ENCODE measurements at places on chromosomes 3 and 15.

GRCh38 chr3:168156479-168156878 lies 60.8 kb upstream of the GOLIM4 start:
- DNase-seq: no peak

- DNase-seq: no peak
These were observed 703.3 kb upstream of the LMCD1 start for GRCh38 chr3:7798276-7798675.

DNA sequence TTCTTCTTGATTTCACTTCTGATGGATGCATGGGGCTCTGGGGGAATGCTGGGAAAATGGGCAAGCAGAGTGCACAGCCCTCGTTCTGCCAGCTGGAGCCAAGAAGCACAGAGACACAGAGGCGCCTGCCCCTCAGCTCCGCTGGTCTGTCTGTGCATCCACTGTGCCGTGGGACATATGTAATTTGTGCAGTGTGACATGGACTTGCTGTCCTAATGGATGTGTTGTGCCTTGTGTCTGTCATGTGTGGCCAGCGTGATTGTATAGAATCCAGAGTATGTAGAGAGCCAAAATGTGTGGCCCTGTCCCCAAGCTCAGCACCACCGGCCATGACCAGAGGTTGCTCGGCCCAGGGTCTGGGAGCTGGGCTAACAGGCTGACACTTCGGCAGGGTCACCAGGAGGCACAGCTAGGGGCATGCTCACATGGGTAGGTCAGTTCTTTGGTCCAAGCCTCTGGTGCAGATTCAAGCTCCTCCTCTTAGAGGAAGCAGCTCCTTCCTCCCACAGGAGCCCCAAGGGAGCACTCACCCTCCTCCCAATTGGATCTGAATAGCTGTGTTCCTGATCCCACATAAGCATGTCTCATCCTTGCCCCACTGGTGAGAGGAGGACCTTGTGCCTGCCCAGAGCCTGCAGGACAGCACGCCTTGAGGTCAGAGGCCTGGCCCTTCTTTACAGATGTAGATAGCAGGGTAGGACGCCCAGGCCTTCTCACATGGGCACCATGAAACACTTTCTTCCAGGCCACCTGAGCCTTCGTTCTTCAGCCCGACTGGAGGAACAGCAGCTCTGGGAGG lies 100.8 kb upstream of the ABHD17C start:
- DNase-seq: no peak

- DNase-seq: no peak
These were observed 22.3 kb downstream of the RNU5B-1 start for GRCh38 chr15:65326818-65327217.

DNA sequence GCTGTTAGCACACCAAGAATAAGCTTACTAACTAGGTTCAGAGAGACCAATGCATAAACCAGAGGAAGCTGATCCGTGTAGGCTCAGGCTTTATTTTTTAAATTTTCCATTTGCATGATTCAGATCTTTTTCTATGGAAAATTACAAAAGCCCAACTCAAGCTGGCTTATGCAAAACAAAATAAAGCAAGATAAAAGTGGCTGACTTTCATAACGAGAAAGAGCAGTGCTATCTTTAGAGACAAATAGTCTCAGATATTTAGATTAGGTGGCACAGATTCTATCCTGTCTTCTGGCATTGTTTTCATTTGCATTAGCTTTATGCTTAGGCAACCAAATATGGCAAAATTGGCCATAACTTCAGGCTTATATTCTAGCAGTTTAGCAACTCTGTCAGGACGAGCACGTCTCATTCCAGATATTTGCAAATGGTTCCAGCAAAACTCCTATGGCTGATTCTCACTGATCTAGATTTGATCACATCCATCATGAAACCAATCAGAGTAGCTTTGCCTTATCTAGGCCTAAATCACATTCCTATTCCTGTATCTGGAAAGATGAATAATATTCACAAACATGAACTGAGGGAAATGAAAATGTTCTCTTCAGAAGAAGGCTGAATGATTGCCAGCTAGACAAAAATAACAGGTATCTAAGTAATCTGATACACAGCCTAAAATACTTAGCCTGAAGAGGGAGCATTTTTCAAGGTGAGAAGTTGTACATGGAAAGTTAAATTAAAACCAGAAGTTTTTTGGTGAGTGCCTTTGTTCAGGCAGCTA lies 216.4 kb upstream of the DPPA4 start:
- no peak for DNase-seq

DNA sequence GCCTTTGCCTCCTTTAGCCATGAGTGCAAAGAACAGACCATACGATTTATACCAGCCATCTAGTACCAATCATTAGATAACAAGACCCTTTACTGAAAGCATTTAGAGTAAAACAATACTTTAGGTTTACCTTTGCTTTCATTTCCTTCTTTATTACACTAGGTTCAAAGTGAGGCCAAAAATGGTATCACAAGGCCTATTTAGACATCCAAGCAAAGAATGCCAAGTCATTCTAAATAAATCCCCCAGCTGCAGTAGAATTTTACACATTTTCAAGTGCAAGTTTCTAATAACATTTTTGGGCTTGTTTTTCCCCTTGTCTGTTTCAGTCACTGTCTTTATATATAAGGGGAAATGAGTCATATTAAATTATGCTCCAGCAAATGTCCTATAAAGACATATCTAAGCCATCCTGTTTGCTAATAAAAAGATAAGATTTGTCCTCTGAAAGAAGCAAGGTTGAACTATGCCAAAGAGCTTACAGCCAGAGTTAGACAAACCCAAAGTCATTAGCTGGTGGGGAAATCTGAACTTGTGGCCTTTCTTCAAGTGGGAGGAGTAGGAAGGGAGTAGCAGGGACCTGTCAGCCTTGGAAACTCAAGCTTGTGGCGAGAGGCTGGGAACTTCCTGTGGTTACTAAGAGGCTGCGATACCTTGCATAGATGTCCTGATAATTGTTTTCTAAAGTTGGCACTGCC lies 232.7 kb downstream of the MECOM start:
- no peak for DNase-seq

DNA sequence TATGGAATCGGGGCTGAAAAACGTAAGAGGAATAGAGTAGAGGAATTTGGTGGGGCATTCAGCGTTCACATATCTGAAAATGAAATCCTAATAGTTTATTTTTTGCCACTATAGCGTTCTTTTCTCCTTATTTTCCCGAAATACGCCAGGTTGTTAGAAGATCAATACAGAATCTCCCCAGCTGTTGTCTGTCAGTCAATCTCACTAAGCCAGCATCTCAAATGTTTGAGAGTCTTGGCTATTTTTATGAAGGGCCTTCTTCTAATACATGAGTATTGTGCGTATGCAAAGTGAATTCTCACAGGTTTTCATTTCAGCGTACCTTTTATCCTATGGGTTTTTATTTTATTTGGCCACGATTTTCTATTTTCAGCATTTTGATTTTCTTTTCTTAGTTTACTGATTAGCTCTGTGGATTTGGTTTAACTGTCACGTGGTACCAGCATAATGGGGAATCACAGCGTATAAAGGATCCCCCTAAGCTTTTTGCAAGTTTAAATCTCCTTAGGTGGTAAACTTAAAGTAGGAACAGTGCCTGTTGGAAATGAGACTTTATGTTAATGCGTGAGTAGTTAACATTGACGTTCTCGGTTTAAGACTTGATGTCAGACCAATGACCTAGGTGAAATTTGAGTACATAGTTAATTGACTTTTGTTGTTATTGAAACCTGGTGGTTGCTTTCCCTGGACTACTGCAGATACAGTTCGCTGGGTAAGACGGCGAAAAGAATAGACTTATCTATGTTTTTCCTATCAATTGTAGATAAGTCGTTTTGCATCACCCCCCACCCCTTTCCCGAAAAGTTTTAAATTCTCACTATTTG lies 1.3 kb downstream of the FXR1 start:
- DNase-seq: no peak

DNA sequence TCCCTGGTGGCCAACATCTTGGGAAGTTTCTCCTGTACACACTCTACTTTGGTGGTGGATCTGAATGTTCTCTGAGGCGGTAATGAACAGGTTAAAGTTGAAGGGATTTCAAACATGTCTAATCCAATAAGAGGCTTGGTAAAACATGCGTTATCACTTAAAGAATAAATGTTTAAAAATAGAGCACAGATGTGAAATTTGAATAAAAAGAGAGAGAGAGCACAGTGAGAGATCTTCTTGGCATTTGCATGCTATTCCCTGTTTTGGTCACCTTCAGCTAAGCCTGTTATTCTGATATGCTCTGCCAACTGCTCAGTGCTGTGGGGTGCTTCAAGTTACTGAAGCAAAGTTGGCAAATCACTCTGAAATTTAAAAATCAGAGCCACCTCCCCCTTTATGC lies 237.7 kb upstream of the WNT5A start:
- DNase-seq: no peak

DNA sequence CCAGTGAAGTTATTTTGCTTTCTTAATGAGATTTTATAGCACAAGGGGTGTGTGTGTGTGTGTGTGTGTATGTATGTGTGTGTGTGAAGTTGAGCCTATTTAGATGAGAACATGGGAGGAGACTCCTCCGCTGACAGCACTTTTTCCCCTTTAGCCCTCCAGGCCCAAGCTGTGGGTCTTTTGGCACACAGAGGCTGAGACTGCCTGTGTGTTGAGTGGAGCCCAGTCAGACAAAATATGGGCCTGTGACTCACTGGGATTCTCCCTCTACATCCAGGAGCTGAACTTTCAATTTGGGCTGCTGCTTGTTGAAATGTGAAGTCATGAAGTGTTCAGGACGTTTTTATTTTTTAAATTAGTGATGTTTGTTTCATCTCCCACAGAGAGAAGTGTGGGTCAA lies 108.0 kb downstream of the MFSD1 start:
- no peak for DNase-seq
